ENCODE measurements at places on chromosomes 3 and 15.

GRCh38 chr3:152243721-152244516, 24.8 kb upstream of the MBNL1 start:
- no peak for DNase-seq

GRCh38 chr15:39624806-39625205, 43.9 kb downstream of the THBS1 start:
- peak; percentile 46 for DNase-seq

GRCh38 chr3:155853214-155854140, 750 bp downstream of the SLC33A1 start:
- no peak for DNase-seq

GRCh38 chr3:40196966-40197365, 112.5 kb upstream of the EIF1B start:
- DNase-seq: no peak

DNA sequence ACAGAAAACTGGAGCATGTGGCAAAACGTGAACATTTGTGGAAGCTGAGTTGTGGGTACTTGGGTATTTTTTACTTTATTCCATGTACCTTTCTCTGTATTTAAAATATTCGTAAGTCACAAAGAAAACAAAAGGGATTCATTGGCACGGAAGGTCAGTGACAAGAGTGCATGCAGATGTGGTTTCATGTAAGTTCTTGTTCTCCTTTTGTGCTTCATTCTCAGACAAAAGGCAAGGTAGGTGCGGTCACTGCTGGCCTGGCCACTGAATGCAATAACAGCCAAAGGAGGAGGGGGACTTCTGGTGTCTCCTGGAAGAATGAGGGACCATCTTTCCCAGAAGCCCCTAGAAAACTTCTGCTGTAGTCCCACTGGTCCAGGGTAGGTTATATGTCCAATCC, 200.0 kb upstream of the TOPAZ1 start:
- DNase-seq: no peak

- no peak for DNase-seq
These were observed 143.5 kb upstream of the TPM1 start for GRCh38 chr15:62899090-62899493.

DNA sequence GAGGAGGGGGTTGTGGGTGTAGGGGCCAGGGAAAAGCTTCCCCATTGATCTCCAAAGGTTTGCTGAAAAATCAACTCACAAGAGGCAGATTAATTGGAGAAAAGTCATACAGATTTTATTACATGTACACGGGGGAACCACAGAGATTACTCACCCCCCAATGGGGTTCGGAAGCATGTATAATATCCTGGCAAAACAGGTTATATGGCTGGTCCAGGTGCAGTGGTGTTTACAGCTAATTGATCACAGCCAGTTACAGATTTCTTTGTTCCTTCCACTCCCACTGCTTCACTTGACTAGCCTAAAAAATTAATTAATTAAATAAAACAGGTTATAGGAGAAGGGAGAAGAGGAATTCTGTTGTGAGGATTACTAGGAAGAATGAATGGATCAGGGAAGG, 22.4 kb downstream of the PRKCI start:
- DNase-seq: no peak
